Activated T-helper 2 cell treated with anti-CD3 and anti-CD28 coated beads, Interferon-gamma antibody, Interleukin-2, Interleukin-4, amounts not matched to agents 10 μg/mL and 5 μg/mL and 100 μg/mL, durations not matched to agents 14 hours and 24 hours and 36 hours (primary cell): ENCODE measurements at places on chromosomes 1 and 21. TPM values are rescaled to one million over a fixed set of nuclear protein-coding genes. Genes with fewer than 3 reads are reported as not detected.

GRCh38 chr1:6124746-6125365 is 55.3 kb downstream of the CHD5 start:
- H3K27me3 ChIP-seq = no peaks in the 10 kb centered on the region
- H3K4me1 ChIP-seq = no peaks in the 10 kb centered on the region
- no peak overlapping the region for H3K4me3 ChIP-seq
- no peak for DNase-seq

GRCh38 chr1:8807004-8807403 is 10.4 kb downstream of the RERE start:
- peaks cover 3% of the 10 kb centered on the region for H3K4me1 ChIP-seq
- no peak overlapping the region for H3K4me3 ChIP-seq
- H3K27me3 ChIP-seq = no peaks in the 10 kb centered on the region
- no peaks in the 10 kb centered on the region for H3K36me3 ChIP-seq
- H3K27ac ChIP-seq = no peak overlapping the region
- DNase-seq = no peak

DNA sequence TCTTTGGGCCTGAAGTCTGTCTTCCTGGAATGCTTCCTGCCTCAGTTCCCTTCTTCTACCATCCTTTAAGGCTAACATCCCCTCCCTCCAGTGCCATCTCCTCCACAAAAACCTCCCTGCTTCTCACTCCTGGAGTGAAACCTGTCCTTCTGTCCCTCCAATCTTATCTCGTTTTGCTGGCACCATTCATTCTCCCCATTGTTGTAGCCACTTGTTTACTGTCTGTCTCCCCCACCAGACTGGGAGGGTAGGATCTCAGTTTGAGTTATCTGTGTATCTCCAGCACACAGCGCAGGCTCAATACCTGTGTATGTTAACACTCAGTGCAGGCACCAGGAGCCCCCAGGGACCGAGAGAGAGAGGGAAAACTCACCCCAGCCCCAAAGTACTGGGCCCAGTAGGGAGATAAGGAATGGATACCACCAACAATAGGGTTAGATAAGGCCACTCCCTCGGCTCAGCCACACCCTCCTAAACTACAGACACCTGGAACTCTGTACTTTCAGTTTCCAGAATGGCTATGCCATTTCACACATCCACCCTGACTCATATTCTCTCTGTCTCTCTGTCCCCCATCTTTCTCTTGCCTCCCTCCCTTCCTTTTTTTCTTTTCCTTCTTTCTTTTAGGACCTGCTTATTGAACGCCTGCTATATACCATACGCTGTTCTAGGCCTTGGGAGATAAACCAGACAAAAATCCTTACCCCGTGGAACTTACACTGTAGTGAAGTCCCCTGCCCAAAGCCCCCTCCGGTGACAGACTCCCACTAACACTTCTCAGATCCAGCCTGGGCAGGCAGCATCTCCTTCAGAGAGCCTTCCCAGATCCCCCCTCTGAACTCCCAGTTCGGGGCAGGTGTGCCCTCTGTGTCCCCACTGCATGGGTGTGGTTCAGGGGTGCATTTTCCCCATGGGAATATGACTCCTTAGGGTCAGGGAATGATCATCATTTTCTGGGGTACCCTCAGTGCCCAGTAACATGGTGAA is 3.3 kb upstream of the SSBP3 start:
- peak overlapping the region; percentile 59 for H3K27ac ChIP-seq
- H3K36me3 ChIP-seq = peaks cover 4% of the 10 kb centered on the region
- peaks cover 40% of the 10 kb centered on the region for H3K4me1 ChIP-seq
- peak overlapping the region; percentile 45 for H3K4me3 ChIP-seq
- DNase-seq = peak; percentile 35

DNA sequence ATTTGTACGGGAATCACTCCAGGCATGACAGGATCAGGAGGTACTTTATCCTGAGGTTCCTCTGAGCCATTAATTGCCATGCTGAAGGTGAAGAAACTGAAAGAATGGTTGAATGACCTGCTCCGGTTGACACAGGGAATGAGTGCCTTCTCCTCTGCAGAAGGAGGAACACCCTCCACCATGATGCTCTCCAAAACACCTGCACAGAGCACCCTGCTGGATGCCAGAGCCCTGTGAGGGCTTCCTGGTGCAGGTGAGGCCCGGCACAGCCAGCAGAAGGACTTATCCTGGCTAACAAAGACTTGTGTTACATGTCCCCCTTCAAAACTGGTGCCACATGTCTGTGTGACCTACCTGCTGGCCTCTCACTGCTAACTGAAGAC is 14.3 kb upstream of the LBR start:
- peaks cover 4% of the 10 kb centered on the region for H3K36me3 ChIP-seq
- peaks cover 56% of the 10 kb centered on the region for H3K4me1 ChIP-seq
- H3K27me3 ChIP-seq = no peaks in the 10 kb centered on the region

DNA sequence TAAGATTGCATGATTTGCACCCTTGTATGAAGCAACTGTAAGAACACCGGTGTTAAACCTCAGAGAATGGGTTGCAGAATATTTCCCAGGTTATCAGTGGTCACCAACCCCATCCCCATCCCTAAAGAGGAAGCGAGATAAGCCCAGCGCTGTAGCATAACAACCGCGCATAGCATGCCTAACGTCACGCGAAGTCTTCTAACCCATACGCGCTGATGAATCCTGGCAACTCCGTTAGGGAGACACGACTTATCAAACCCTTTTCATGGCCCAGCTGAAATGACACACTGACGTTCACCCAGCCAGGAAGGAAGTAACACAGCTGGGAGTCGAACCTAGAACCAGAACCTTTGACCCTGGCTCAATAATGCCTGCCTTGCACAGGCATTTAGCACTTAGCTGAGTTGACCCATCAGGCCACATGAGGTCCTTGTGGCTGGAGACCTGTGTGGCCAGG is 24.2 kb downstream of the TMEM51 start:
- H3K36me3 ChIP-seq = no peaks in the 10 kb centered on the region
- H3K27ac ChIP-seq = no peak overlapping the region
- peaks cover 7% of the 10 kb centered on the region for H3K27me3 ChIP-seq
- H3K4me3 ChIP-seq = no peak overlapping the region

GRCh38 chr1:42955311-42956063 is 3.2 kb downstream of the SLC2A1 start:
- H3K36me3 ChIP-seq = peaks cover 67% of the 10 kb centered on the region
- no peak for DNase-seq
- peak overlapping the region; percentile 73 for H3K27ac ChIP-seq
- H3K4me3 ChIP-seq = peak overlapping the region; percentile 77
- peaks cover 60% of the 10 kb centered on the region for H3K4me1 ChIP-seq

- H3K4me1 ChIP-seq = peaks cover 43% of the 10 kb centered on the region
- H3K36me3 ChIP-seq = peaks cover 55% of the 10 kb centered on the region
- DNase-seq = no peak
- H3K27ac ChIP-seq = no peak overlapping the region
Measured at GRCh38 chr1:211344152-211344618, 17.6 kb downstream of the TRAF5 start.

The PITHD1 gene
- 71.4 and 72.7 TPM in 2 replicates for total RNA-seq

- H3K4me1 ChIP-seq = no peaks in the 10 kb centered on the region
- no peaks in the 10 kb centered on the region for H3K27me3 ChIP-seq
- H3K36me3 ChIP-seq = peaks cover 4% of the 10 kb centered on the region
Measured at GRCh38 chr1:228342627-228343190, 63.9 kb downstream of the TRIM11 start.

The PIK3R3 gene
- 2.8 and 3.3 TPM in 2 replicates for total RNA-seq

GRCh38 chr1:236063919-236064673 is 794 bp downstream of the NID1 start:
- peaks cover 49% of the 10 kb centered on the region for H3K27me3 ChIP-seq
- H3K36me3 ChIP-seq = no peaks in the 10 kb centered on the region
- H3K27ac ChIP-seq = no peak overlapping the region
- DNase-seq = no peak
- H3K4me3 ChIP-seq = peak overlapping the region; percentile 11

DNA sequence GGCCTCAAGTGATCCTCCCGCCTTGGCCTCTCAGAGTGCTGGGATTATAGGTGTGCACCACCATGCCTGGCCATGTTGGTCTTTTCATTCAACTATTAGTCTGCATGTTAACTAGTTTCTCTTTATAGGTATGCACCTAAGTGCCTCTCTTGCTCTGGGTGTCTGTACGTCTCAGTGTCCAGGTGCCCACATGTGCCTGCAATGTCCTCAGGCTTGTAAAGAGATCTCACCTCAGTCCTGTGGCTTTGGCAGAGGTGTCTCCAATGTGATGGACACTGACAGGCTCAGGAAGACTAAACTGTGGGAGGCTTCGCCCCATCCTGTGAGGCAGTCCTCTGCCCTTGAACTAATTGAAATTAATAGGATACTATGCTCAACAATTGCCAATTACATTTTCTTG is 526.3 kb downstream of the PTPRU start:
- H3K36me3 ChIP-seq = no peaks in the 10 kb centered on the region
- no peak for DNase-seq
- no peaks in the 10 kb centered on the region for H3K4me1 ChIP-seq
- no peak overlapping the region for H3K4me3 ChIP-seq

- H3K27ac ChIP-seq = no peak overlapping the region
- peaks cover 20% of the 10 kb centered on the region for H3K27me3 ChIP-seq
- DNase-seq = no peak
- H3K36me3 ChIP-seq = no peaks in the 10 kb centered on the region
Measured at GRCh38 chr1:19969898-19970660, 9.3 kb downstream of the PLA2G2A start.

GRCh38 chr1:198326915-198327314 is 170.1 kb downstream of the NEK7 start:
- H3K4me1 ChIP-seq = no peaks in the 10 kb centered on the region
- no peak overlapping the region for H3K4me3 ChIP-seq
- peaks cover 29% of the 10 kb centered on the region for H3K27me3 ChIP-seq
- no peaks in the 10 kb centered on the region for H3K36me3 ChIP-seq

DNA sequence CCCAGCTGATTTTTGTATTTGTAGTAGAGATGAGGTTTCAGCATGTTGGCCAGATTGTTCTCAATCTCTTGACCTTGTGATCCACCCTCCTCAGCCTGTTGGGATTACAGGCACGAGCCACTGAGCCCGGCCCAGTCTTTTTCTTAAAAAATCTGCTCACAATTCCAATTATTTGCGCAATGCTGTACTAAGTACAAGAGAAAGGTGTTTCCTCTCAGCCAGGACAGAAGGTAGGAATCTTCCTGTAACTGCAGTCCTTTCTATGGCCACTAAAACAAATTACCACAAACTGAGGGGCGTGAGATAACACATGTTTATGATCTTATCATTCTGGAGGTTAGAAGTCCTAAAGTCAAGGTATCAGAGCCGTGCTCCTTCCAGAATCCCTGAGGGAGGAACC is 6.9 kb upstream of the CBR3 start:
- no peak overlapping the region for H3K4me3 ChIP-seq
- H3K27ac ChIP-seq = no peak overlapping the region
- DNase-seq = no peak
- H3K27me3 ChIP-seq = no peaks in the 10 kb centered on the region

GRCh38 chr1:44985747-44986359 is 542 bp downstream of the EIF2B3 start:
- H3K36me3 ChIP-seq = peaks cover 14% of the 10 kb centered on the region
- DNase-seq = no peak
- no peaks in the 10 kb centered on the region for H3K27me3 ChIP-seq
- H3K27ac ChIP-seq = peak overlapping the region; percentile 87

GRCh38 chr1:204469304-204469703 is 25.3 kb downstream of the PIK3C2B start:
- peaks cover 8% of the 10 kb centered on the region for H3K36me3 ChIP-seq
- DNase-seq = no peak

DNA sequence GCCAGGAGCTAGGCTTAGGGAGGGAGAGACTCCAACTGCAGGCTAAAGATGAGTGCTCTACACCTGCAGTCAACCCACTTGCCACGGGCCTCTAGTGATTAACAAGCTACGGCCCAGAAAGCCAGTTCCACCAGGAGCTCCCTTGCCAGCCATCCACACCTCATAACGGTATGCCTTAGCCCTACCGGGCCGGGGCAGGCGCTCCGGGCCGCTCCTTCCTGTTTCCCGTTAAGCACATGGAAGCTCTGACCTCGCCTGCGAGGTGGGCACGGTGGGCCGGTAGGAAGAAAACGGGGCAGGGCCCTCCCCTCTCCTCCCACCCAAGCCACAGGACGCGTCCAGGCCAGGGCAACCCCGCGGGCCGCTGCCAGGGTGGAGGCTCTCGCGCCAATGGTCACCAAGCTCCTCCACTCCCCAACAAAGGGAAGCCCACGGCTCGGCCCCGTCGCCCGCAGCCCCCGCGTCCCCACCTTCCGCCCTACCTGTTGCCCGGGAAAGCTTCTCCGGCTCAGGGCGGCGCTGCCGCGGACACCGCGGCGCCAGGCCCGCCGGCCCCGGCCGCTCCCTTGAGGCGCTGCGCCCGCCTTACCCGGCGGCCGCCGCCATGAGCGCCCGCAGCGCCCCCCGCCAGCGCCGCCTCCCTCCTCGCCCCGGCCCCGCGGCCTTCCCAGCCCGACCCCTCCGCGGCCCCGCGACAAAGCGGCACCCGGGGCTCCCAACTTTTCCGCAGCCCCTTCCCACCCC is 627 bp downstream of the CERS2 start:
- peak overlapping the region; percentile 68 for H3K27ac ChIP-seq
- DNase-seq = peak; percentile 33
- H3K4me3 ChIP-seq = peak overlapping the region; percentile 87
- H3K4me1 ChIP-seq = peaks cover 53% of the 10 kb centered on the region

The LAPTM5 gene
- total RNA-seq = 184 and 189 TPM in 2 replicates

The FCAMR gene
- not detected in 2 replicates for total RNA-seq

The SLAMF7 gene
- total RNA-seq = 4.1 and 5.5 TPM in 2 replicates

DNA sequence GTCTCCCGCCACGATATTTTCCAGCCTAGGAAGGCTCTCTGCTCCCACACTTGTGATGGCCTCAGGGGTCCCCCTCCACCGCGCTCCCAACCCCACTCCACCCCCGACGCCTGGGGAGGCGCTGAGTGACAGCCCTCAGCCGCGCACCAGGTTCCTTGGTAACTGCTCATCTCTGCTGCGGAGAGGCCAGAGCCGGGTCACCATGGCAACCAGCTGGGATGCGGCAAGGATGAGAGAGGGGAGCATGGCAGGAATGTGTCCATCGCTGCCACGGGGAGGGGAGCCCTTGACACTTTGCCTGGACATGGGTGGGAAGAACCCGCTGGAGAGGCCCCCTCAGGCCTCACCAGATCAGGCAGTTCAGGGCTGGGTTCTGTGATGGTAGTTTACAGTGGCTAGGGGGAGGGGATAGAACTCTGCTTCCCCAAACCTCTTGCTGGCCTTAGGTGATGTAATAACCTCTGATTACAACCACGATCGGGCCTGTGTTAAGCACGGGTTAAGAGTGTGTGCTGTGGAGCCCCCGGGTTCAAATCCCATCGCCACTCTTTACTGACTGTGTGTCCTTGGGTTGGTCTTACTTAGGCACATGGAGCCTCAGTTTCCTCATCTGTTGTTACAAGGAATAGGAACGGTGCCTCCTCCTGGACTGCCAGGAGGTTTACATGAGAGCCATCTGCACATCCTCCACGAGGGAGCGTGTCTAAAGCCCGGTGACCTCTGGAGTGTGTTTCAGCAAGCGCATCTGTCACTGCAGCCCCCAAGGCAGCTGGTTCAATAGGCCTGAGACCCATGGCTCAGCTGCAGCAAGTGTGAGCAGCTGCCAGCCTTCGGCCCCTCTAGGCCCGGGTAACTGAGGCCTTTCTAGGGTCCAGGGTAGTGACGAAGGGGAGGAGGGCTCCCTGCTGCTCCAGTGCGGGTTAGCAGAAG is 6.3 kb downstream of the KIF17 start:
- no peak overlapping the region for H3K27ac ChIP-seq
- H3K27me3 ChIP-seq = peaks cover 8% of the 10 kb centered on the region
- DNase-seq = no peak
- H3K4me3 ChIP-seq = no peak overlapping the region
- peaks cover 2% of the 10 kb centered on the region for H3K4me1 ChIP-seq
